ENCODE measurements at places on chromosomes 5 and 9.

GRCh38 chr5:177419046-177419445 lies 7.4 kb upstream of the GRK6 start:
- DNase-seq, result peak; percentile 62

DNA sequence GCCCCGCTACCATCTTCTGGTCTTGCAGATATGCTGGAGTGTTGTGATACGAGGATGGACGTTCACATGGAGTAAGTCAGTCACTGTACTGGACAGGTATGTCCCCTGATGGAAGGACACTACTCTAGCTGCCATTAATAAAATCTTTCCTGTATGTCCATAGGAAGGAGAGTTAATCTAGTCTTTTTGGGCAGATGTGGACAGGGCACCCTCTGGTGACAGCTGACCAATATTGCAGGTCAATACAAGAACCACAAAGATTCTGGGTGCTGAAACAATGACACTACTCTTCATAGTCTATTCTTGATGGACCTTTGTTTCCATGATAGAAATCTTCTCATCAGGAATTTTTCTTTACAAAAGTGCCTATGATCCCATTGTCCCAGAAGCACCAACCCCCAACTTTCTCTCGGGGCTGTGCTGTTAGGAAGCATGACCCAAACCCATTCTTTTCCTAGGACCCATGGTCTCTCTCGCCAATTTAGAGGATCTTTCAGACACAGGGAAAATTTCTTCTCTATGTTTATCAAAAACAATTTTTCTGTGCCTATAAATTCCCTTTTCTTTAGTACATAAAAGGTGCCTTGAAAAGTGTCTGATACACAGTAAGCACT lies 376.9 kb downstream of the DTWD2 start:
- DNase-seq, result peak; percentile 40

- DNase-seq, result no peak
Observed at GRCh38 chr9:107733523-107733894, 243.9 kb upstream of the KLF4 start.

GRCh38 chr5:98742396-98743073 lies 30.9 kb upstream of the RGMB start:
- DNase-seq, result no peak

- DNase-seq, result no peak
Observed at GRCh38 chr5:143135832-143136551, 267.5 kb downstream of the NR3C1 start.

DNA sequence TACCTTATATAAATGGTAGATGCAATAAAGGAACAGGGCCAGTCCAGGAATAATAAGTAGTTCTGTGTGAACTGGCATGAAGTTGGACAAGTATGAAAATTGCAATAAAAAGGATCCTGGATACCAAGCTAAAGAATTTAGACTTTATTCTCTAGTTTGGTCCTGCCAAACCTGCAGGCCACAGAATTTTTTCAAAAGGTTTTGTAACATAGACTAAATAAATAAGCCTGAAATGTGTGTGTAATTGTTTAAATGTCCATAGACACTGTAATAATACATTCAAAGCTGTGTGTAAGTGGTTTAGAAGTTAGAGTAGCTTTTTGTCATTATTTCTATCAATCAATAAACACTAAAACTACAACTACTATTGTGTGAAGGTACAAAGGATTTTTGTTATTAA lies 75.8 kb upstream of the PLPP1 start:
- DNase-seq, result no peak

- DNase-seq, result peak; percentile 43
Observed at GRCh38 chr5:98588215-98588614, 185.2 kb upstream of the RGMB start.

DNA sequence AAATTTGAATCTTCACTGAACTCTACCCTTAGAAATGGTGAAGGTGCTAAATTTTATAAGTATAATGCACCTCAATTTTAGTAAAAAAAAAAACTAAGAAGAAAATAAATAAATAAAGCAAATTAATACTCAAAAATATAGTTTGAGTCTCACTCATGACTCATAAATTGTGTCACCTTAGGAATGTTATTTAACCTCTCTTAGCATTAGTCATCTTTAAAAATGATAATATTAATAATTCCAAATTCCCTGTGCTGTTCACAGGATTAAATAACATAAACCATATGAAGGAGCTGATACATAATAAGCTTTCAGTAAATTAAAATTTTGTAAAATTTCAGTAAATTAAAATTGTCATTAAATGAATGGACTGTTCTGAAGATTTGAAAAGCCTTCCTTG lies 339.8 kb upstream of the RGMB start:
- DNase-seq, result peak; percentile 24

DNA sequence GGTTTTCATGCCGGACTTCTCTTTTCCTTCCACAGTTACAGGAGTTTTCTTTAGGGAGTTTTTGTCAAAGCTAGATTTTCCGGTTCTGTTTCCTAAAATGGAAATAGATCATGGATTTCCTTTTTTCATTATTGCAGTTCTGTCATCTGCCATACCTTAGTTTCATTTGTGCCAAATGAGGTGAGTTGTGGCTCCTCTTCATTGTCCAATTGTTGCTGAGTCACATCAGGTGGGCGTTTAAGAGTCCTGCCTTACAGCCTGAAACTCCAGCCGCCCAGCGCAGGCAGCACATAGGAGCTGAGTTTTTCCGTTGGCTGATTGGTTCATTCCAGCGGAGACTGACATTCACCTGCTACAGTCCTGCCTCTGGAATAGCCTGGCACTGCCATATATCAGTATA lies 14.1 kb downstream of the SLC25A25 start:
- DNase-seq, result no peak

- no peak for DNase-seq
Observed at GRCh38 chr9:125296843-125297372, 35.3 kb downstream of the GAPVD1 start.

- no peak for DNase-seq
Observed at GRCh38 chr9:17436854-17437253, 142.0 kb upstream of the SH3GL2 start.

GRCh38 chr9:16773617-16774016 lies 96.9 kb downstream of the BNC2 start:
- no peak for DNase-seq

DNA sequence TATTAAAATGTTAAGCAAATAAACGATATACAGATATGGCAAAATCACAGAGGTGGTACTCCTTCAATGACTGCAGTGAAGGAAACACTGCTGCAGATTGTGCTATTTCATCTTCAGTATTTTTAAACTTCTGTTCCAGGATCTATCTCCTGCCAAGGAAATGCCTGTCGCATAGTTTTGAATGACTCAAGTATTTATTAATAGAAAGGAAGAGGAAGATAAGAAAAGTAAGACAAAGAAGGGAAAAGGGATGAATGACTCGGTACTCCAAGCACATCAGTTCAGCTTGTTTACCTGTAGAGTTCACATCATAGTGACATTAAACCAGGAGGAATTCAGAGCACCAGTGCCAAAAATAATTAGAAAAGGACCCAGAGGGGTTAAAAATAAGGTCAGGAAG lies 5.1 kb upstream of the GPX8 start:
- peak; percentile 78 for DNase-seq

- DNase-seq, result no peak
Observed at GRCh38 chr9:6565312-6565711, 80.2 kb downstream of the GLDC start.

- DNase-seq, result no peak
Observed at GRCh38 chr9:32384002-32384363, 460 bp upstream of the ACO1 start.

GRCh38 chr9:75930730-75931321 lies 40.4 kb downstream of the PCSK5 start:
- no peak for DNase-seq

- no peak for DNase-seq
Observed at GRCh38 chr5:11737010-11737409, 167.2 kb downstream of the CTNND2 start.

- DNase-seq, result no peak
Observed at GRCh38 chr9:138042640-138043039, 165.1 kb downstream of the CACNA1B start.

DNA sequence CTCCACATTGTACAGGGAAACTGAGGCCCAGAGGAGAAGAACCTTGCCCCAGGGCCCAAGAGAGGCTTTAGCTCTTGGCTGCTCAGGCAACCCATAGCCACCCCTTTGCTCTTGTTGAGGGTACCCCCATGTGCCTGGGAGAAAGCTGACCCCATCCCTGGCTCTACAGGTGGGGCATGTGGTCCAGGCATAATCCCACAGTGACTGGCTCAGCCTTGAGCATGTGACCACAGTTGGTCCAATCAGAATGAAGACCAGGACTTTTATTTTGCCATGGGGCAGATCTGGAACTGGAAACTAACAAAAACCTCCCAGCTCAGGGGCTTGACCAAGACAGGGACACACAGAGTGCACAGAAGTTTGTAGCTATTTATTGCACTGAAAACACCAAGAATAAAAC lies 29.3 kb downstream of the SLC6A7 start:
- DNase-seq, result no peak

- no peak for DNase-seq
Observed at GRCh38 chr9:136757328-136757727, 715 bp downstream of the LCN8 start.

DNA sequence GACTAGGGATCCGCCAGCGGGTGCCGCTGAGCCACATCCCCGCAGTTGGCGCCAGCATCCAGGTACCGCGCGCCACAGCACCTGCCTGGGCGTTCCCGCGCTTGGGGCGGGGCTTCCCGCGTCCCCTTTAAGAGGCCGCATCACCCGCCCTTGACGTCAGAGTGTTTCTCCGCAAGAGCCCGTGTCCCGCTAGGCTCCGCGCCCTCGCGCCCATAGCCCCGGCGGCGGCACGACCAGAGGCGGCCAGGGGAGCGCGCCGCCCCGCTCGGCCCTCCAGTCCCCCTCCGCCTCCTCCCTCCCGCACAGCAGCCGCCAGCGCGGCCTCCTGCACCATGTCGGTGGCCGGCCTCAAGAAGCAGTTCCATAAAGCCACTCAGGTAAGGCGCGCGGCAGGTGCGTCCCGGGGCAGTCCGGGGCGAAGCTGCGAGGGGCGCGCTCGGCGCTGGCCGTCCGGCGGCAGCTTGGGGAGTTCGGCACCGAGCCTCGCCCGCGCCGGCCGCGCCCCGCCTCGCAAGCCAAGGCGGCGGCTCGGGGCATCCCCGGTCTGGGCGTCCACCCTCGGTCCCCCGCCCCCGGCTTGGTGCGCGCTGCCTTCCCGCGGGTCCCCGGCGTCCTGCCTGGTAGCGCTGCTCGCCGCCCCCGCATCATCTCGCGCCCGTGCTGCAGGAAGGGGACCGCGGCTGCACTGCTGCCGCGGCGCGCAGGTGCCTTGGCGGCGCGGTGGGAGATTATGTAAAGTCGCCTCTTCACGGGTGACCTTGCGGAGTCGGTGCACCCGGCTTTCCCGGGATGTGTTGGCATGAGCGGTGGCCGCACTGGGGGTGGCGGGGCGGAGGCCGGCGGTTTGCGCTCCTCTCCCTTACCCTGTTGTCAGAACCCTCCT lies at the start of gene SH3GL2:
TSS of gene SH3GL2 (plus strand) at position 156 of the 883 bp plus-strand sequence.
- DNase-seq, result no peak

GRCh38 chr5:121688126-121688525 lies 163.6 kb upstream of the FTMT start:
- no peak for DNase-seq

GRCh38 chr5:137995749-137996128 lies 37.1 kb downstream of the FAM13B start:
- no peak for DNase-seq

DNA sequence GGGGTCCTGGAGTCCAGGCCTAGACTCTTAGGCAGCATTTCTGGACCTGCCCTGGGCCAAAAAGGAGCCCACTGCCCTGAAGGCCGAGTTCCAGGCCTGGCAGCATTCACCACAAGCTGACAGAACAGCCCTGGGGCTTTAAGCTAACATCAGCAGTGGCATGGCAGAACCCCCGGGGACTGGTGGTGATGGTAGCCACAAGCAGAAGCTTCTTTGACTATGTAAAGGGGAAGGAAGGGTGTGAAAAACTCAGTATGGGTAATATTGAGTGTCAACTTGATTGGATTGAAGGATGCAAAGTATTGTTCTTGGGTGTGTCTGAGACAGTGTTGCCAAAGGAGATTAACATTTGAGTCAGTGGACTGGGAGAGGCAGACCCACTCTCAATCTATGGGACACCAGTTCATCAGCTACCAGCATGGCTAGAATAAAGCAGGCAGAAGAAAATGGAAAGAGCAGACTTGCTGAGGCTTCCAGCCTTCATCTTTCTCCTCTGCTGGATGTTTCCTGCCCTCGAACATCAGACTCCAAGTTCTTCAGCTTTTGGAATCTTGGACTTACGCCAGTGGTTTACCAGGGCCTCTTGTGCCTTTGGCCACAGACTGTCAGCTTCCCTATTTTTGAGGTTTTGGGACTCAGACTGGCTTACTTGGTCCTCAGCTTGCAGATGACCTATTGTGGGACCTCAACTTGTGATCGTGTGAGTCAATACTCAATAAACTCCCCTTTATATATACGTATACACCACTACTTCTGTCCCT lies 661.0 kb upstream of the C9orf72 start:
- peak; percentile 61 for DNase-seq

DNA sequence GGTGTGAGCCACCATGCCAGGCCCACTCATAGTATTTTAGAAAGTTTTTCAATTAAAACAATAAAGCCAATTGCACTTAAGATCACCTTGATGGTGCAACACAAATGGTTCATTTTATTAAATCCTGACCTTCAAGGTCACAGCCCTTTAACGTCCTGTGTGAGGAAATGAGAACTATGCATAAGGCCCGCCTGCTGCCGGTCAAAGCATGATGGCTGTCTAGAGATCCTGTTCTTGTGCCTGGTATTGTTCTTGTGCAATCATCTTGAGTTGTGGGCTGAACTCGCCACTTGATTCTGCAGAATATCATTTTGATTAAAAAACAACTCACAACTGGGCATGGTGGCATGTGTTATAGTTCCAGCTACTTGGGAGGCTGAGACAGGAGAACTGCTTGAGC lies 43.6 kb upstream of the FBXW11 start:
- DNase-seq, result no peak

DNA sequence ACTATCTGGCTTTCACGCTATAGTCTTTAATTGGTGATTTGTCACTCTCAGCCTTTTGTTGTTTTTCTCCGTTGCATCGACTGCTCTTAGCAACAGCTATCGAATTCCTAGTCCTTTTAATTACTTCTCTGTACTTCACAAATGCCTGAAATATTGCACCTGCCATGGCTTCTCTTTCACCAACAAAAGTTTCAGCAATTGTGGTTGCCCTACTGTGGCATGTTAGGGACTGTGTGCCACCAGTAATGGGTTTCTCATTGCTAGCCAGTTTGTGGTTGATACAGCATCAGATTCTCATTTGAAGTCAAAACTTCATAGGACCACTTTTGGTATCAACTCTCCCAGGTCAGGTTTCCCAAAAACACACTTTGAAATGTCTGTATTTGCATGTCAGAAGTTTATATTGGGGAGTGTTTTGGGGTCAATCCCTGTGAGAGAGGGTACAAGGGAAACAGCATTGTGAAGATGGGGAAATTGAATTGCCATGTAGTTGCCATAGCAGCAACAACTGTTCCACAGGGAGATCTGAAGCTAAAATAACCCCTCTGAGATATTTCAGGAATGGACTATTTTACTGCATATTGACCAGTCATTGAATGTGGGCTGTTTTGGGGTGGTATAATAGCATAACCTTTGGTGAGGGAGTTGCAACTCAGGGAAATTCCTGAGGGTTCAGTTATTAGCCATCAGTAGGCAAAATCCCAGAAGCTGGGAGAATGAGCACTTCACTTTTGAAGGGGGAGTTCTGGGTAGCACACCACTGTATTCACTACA lies 99.2 kb downstream of the WDR70 start:
- DNase-seq, result no peak
